Iris pigment epithelial cell (primary cell): ENCODE measurements at places on chromosomes 4 and X.

- no peak for DNase-seq
Measured at GRCh38 chr4:76214177-76214675, 602 bp upstream of the SCARB2 start.

DNA sequence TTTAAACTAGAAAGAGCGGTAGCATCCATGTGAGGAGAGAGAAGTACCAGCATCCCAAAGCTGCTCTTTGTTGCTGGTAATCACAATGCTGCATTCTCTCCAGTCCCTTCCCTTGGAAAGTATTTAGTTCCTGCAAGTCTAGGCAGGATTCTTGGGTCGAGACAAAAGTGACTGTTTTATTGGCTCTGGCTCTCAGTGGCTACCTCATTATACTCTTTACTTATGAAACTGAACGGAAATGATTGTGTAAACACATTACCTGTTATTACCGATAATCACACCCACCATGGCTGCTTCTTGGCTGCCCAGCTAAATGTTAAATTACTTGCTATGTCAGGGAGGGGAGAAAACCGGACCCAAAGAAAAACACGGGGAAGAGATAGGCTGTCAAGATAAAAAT, 26.2 kb downstream of the ATXN3L start:
- DNase-seq: no peak

- DNase-seq: no peak
Measured at GRCh38 chr4:105871997-105872396, 23.3 kb upstream of the NPNT start.

DNA sequence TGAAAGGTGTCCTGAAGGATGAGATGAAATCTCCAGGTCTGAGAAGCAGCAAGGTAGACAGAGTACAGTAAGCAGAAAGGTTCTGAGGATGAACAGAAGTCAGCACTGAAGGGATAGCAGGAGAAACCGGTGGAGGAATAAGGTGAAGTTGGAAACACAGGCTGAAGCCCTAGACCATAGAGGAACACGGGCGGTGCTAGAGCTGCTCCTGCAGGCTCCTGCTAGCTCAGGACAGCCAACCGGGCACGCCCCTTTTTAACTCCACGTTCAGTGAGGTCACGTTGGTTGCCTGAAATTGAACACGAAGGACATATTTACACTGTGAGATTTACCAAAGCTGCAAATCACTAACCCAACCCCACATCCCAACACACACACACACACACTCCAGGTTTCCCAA, 1886.4 kb upstream of the AGA start:
- DNase-seq: no peak

DNA sequence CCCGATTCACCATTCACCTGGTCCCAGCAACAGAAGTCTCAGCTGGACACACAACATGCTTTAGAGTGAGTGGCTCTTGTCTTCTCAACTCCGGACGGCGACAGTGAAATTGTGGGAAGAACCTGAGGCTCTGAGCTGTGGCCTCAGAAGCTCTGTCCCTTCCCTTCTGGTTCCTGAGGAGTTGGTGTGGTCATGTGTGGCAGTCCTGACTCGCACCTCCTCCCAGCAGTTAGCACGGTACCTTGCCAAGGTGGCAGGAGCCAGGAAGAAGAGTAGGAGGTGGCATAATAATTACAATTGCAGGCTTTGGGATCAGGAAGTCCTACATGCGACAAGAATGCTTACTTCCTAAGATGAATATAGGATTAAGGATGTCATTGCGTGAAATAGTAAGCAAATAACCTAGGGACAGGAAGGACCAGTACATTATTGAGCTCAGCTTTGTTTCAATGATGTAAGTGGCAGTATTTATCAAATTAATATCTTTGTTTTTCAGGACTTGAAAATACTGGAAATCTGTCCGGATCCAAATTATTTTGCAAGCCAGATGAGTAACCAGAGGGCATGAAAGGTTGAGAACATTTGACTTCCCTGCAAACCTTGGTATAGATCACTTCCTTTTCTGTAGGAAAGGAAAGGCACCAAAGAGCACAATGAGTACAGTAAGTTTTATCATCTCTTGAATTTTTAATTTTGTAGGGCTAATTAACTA, 21.1 kb downstream of the RNF4 start:
- peak; percentile 42 for DNase-seq

- DNase-seq: peak; percentile 53
Measured at GRCh38 chr4:78293348-78293747, 236.2 kb downstream of the FRAS1 start.
